ENCODE measurements at places on chromosomes 16 and 17.

DNA sequence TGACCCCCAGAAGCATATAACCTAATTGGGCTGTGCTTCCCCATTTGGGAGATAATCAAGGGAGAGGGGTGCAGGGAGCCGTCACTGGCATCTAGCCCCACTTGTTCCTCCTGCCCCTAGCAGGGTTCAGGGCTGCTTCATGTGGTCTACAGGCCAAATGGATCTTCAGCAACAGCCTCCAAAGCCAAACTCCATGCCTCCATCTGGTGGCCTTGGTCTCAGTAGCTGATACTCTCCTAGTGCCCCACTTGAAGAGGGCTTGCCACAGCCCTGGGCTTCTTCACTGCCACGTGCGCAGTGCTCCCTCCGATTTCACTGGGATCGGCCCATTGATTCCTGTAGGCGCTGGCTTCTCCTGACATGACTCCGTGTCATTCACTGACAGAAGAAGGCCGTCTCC is 24.6 kb downstream of the LYRM9 start:
- DNase-seq: no peak

DNA sequence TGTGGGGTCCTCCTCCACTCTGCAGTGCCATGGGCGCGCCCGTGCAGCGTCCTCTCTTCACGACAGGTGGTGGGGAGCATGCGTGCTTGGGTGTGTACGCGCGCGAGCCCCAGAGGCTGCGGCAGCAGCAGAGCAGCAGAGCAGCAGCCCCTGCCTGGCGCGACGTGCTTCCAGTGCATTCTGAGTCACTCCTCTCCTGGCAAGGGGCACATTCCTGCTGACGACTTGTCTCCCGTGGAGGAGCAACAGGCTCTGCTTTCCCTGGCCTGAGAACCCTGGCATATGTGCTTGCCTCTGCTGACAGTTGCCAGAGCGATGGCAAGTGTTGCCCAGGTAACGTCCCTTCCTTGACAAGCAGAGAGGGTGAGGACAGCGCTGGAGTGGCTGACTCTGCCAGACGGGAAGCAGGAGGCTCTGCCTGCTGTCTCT is 133.8 kb upstream of the PLCG2 start:
- peak; percentile 79 for DNase-seq

- DNase-seq: no peak
Measured at GRCh38 chr16:10045291-10045775, 136.9 kb downstream of the GRIN2A start.

DNA sequence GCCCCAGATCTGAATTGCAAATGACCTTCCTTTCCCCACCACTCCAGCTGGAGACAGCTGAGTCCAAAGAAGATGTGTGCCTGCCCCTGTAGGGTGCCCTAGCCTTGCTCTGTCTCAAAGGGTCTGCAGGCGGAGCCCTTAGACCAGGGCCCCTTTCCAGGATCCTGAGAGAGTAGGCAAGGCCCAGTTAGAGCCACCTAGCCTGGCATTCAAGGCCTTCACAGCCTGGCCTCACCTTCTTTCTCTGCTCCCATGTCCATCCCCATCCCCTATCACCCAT is 66.6 kb upstream of the LHX1 start:
- DNase-seq: no peak

- no peak for DNase-seq
Measured at GRCh38 chr16:64138006-64138405, 983.9 kb downstream of the CDH11 start.

DNA sequence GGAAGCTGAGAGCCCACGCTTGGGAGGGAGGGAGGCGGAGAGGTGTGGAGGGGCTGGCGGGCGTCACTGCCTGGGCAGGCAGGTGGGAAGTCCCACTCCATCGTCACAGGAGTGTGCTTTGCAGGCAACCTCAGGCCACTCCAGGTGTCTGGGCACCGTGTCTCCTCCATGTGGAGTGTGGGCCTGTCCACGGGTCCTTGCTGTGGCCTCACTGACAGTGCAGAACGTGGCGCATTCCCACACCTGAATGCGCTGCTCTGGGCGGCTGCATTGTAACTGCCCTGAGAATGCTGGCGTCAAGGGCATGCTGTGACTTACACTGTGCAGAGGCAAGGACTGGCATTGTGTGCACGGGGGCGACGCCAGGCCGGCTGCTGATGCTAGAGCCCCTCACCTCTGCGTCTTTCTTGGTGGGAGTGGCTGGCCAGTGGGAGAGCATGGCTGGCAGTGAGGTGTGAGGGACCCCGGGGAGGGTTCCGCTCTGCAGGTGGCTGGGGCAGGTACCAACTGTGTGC is 66.4 kb downstream of the BANP start:
- DNase-seq: no peak

- no peak for DNase-seq
Measured at GRCh38 chr16:78407191-78407590, 307.7 kb downstream of the WWOX start.

DNA sequence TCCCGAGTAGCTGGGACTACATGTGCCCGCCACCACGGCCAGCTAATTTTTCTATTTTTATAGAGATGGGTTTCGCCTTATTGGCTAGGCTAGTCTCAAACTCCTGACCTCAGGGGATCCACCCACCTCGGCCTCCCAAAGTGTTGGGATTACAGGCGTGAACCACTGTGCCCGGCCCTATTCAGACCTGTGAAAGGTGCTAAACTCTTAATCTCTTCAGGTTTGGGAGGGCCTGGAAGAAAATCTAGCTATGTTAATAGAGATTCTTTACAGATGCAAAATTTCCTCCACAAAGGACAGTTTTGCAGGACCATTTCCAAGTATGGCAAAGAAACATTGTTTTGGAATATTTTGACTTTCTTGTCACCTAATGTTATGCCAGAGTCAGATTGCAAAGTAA is 3.1 kb upstream of the PLA2G15 start:
- DNase-seq: no peak

DNA sequence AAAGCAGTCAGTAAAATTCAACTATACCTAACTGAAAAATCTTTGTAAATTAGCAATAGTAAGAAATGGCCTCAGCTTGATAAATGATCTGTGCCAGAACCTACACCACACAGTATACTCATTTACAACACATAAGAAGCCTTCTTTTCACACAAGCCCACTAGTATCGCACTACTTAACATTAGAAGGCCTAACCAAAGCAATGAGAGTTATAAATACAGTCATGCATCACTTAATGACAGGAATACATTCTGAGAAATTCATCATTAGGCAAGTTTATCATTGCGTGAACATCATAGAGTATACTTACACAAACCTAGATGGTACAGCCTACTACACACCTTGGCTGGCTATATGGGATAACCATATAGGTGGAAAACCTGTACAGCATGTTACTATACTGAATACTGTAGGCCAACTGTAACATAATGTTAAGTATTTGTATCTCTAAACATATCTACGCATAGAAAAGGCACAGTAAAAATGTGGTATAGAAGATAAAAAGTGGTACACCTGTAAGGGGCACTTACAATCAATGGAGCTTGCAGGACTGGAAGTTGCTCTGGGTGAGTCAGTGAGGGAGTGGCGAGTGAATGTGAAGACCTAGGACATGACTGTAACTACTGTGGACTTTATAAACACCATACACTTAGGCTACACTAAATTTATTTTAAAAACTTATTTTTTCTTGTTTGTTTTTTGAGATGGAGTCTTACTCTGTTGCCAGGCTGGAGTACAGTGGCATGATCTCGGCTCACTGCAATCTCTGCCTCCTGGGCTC is 126.5 kb upstream of the CORO6 start:
- DNase-seq: no peak

- no peak for DNase-seq
Measured at GRCh38 chr16:76579277-76579922, 302.2 kb downstream of the CNTNAP4 start.

DNA sequence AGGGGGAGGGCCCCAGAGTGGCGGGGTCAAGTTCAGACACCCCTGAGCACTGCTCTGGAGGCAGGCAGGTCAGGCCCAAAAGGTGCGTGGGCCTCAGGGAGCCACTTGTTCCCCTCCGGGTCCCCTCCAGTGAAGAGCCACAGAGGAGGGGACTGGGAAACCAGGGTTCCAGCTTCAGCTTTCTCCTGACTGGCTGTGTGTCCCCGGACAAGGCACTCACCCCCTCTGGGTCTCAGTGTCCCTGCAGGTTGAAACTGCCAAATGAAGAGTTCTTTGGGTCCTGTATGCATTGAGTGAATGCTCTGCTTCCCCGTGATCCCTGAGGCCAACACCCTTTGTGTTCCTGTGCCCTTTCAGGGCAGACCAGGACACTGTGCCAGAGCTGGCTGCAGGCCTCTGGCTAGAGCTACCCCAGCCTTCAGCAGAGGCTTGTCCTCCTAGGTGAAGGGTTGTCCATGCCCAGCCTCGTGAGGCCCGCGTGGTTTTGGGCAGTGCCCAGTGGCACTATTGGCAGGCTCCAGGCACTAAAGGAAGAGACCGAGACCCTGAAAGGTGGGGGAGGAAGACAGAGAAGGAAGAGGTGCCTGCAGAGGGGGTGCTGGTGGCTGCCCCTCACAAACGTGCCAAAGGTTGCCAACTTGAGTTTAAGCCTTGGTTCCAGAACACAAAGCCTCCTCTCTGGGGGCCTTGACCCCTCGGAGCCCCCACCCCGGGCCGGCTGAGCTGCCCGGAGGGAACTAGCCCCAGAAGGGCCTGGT is 13.3 kb upstream of the WNT3 start:
- no peak for DNase-seq

- DNase-seq: no peak
Measured at GRCh38 chr16:19808061-19808641, 76.5 kb downstream of the GPRC5B start.

GRCh38 chr17:59890720-59891119 is 2.0 kb downstream of the TUBD1 start:
- DNase-seq: no peak

GRCh38 chr16:86876499-86876898 is 298.1 kb downstream of the FOXL1 start:
- DNase-seq: no peak

DNA sequence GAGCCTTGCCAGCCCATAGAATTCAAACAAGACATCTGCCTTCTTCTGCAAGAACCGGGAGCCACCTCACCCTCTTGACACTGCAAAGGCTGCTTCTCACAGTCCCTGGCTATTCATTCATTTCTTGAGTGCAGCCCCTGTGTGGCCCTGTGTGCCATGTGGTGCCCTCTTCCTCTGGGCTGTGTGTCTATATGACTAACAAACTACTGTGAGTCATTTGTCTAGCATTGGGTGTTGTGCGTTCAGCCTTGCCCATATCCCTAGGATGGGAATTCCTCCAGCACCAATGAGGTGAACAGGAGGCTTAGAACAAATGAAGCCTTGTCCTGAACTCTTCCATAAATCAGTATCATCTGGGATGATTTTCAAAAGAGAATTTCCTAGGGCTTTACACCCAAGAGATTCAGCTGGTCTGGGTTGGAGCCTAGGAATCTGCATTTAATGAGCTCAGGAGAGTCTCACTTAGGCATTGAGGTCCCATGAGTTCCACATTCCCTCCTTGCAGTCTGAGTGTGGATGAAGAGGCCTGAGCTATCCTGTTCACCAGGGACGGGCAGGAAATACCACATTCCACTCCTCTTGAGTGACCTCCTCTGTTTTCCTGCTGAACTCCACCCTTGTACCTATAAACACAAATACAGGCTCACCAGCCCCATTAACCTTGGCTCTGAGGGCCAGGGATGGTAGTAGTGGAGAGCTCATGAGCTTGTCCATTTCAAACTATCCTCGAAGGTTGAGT is 308.7 kb upstream of the N4BP1 start:
- DNase-seq: no peak

GRCh38 chr16:22162656-22163009 is 327 bp downstream of the SDR42E2 start:
- no peak for DNase-seq

DNA sequence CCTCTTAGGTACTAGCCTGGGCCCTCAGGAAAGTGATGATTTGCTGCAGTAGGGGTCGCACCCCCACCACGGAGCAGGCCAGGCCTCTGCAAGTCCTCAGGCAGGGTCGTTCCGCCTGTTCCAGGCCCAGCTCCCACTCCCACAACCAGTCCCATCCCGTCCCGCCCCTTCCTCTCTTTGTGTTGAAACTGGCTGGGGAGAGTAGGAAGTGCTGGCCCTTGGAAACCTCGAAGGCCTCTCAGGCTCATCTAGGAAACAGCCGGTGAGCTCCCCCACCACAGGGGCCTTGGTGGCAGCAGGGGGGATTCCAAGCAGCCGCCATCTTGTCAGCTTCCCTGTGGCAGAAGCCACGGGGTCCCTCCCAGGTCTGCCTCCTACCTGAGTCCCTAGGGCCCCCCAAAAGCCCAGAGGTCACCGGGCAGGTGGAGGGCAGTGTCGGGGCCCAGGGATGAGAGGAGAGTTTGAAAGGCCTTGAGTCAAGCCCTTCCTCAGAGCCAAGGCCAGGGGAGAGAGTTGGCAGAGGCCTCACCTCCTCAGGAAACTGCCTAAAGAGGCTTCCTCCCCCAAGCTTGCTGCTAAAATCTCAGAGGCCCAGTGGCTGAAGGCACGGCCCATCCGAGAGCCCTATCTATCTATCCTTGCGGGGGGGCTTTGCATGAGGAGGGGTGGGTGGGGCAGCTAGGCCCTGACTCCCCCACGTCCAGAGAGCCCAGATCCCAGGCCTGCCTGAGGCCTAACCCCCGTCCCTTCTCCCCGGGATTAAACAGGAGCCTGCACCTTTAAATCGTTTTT is 22.2 kb downstream of the MMP15 start:
- DNase-seq: no peak

DNA sequence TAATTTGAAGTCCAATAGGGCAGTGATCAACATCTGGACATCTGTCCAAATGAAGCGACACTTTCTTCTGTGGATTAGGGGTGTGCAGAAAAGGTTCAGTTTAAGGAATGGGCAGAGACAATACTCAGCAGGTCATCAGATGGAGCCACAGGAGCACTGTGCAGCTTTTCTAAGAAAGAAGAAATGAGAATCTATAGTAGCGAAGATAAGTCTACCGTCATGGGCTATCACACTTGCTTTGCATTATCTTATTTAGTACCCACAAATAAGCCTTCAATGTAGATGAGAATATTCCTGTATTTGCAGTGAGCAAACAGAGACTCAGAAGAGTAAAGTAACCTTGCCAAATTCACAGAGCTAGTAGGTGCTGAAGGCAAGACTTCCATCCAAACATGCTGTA is 412.0 kb upstream of the GOT2 start:
- DNase-seq: no peak

DNA sequence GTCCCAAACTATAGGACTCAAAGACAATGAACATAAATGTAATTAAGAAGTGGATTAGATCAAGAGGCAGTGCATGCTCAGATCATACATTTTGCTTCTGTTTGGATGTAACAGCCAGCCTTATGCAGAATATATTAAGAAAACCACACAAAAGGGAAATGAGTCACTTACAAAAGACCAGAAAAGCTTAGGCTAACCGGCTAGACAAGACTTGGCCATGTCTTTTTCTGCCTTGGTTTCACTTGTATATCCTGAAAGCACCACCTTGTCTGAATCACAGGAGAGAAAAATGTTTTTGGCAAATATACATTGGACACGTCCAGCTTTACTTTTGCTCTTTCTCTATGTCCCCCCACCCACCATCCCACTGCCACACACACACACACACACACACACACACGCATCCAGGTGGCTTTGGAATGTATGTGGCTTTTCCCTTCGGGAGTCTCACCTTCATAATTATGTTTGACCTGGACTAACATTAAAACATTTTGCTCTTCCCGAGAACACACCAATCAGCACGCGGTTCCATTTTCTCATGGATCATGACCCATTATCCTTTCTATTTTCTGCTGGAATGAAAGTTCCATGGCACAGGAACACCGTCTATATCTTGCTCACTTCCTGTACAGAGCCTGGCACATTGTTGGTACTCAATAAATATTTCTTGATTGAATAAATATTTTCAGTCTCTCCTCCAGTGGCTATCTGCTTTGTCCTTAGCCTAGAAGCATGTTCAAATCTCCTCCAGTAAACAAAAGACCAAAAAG is 64.6 kb downstream of the CDK5R1 start:
- no peak for DNase-seq

GRCh38 chr16:65098916-65099315 is 22.9 kb downstream of the CDH11 start:
- no peak for DNase-seq
